ENCODE measurements at places on chromosomes 2 and 18. TPM values are rescaled to one million over a fixed set of nuclear protein-coding genes. Genes with fewer than 3 reads are reported as not detected.

DNA sequence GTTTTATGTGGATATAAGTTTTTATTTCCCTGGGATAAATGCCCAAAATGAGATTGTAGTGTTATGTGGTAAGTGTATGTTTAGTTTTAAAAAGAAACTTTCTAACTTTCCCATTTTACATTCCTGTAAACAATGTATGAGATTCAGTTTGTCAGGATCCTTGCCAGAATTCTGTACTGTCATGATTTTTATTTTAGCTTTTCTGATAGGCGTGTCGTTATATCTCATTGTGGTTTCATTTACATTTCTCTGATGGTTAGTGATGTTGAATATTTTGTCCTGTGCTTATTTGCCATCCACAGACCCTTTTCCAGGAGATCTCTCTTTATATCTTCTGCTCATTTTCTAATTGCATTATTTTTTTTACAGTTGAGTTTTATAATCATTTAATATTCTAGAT is 245.6 kb upstream of the CDH2 start:
- H3K27me3 ChIP-seq: no peaks in the 10 kb centered on the region
- no peaks in the 10 kb centered on the region for H3K4me1 ChIP-seq
- H3K36me3 ChIP-seq: no peaks in the 10 kb centered on the region
- H3K27ac ChIP-seq: no peak overlapping the region
- H3K4me3 ChIP-seq: no peak overlapping the region

DNA sequence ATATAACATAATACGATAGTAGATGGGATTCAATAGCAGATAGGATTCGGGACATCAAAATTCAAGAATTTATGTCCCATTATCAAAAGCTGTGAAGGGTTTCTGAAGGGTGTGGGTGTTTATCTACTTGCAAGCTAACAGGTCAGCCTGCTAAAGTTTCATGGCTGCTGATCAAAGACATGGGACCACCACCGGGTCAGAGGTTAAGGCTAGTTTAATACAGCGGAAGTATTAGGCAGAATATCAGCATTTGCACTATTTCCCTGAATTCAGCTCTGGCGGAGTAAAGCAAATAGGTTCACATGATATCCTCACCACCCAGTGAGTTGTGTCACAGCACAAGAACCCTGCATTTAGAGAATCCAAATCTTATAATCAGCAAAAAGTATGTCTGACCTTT is 82.5 kb downstream of the DSEL start:
- no peaks in the 10 kb centered on the region for H3K4me1 ChIP-seq
- no peaks in the 10 kb centered on the region for H3K27me3 ChIP-seq
- no peaks in the 10 kb centered on the region for H3K36me3 ChIP-seq
- H3K27ac ChIP-seq: no peak overlapping the region
- no peak overlapping the region for H3K4me3 ChIP-seq
- DNase-seq: no peak

The HAAO gene
- total RNA-seq: 5.9 TPM

The MITD1 gene
- 23.3 TPM for total RNA-seq

The G6PC2 gene
- not detected for total RNA-seq

The RASGRP3 gene
- total RNA-seq: 4.2 TPM

DNA sequence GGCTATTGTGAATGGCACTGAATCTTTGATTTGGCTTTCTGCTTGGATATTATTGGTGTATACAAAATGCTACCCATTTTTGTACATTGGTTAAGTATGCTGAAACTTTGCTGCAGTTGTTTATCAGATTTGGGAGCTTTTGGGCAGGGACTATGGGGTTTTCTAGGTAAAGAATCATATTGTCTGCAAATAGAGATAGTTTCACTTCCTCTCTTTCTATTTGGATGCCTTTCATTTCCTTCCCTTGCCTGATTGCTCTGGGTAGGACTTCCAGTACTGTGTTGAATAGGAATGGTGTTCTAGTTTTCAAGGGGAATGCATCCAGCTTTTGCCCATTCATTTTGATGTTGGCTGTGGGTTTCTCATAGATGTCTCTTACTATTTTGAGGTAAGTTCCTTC is 489.1 kb upstream of the LRATD1 start:
- H3K27ac ChIP-seq: no peak overlapping the region
- H3K4me3 ChIP-seq: no peak overlapping the region
- no peaks in the 10 kb centered on the region for H3K27me3 ChIP-seq

GRCh38 chr2:140506606-140507005 is 1624.2 kb downstream of the LRP1B start:
- no peak overlapping the region for H3K4me3 ChIP-seq
- no peaks in the 10 kb centered on the region for H3K36me3 ChIP-seq
- no peaks in the 10 kb centered on the region for H3K4me1 ChIP-seq
- H3K27ac ChIP-seq: no peak overlapping the region

DNA sequence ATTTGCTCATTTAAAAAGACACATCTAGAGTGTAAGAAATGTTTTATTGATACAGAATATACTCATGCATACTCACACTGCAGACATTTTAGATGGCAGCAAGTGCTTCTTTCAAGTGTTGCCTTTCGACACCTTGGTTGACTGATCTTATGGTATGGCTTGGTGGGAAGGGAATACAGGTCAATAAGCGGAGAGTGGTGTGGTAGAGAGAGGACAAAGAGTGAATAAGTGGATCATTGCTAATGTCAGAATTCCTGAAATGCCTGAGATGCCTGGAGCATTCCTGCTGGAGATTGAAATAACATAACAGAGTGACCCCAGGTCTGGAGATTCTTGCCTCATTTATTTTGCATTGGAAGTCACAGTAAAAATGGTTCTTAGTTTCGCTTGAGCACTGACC is 76.7 kb downstream of the RND3 start:
- DNase-seq: no peak
- no peaks in the 10 kb centered on the region for H3K36me3 ChIP-seq

GRCh38 chr2:205681401-205682238 is 681 bp upstream of the NRP2 start:
- H3K27ac ChIP-seq: peak overlapping the region; percentile 89
- no peak for DNase-seq
- H3K4me1 ChIP-seq: peaks cover 42% of the 10 kb centered on the region
- no peaks in the 10 kb centered on the region for H3K27me3 ChIP-seq
- peak overlapping the region; percentile 67 for H3K4me3 ChIP-seq

GRCh38 chr18:2304378-2305175 is 266.7 kb downstream of the METTL4 start:
- no peak overlapping the region for H3K4me3 ChIP-seq
- peaks cover 13% of the 10 kb centered on the region for H3K4me1 ChIP-seq
- no peaks in the 10 kb centered on the region for H3K36me3 ChIP-seq
- DNase-seq: no peak
- H3K27me3 ChIP-seq: no peaks in the 10 kb centered on the region
- no peak overlapping the region for H3K27ac ChIP-seq

GRCh38 chr2:84640411-84640810 is 124.1 kb downstream of the DNAH6 start:
- H3K27me3 ChIP-seq: no peaks in the 10 kb centered on the region
- no peaks in the 10 kb centered on the region for H3K36me3 ChIP-seq
- H3K4me1 ChIP-seq: no peaks in the 10 kb centered on the region
- H3K27ac ChIP-seq: no peak overlapping the region
- no peak for DNase-seq
- H3K4me3 ChIP-seq: no peak overlapping the region

GRCh38 chr2:222272446-222273015 is 26.3 kb downstream of the PAX3 start:
- H3K27ac ChIP-seq: no peak overlapping the region
- H3K4me1 ChIP-seq: no peaks in the 10 kb centered on the region
- no peaks in the 10 kb centered on the region for H3K36me3 ChIP-seq
- no peak overlapping the region for H3K4me3 ChIP-seq
- DNase-seq: no peak

GRCh38 chr2:41409328-41409727 is 638.5 kb upstream of the PKDCC start:
- no peaks in the 10 kb centered on the region for H3K36me3 ChIP-seq
- H3K4me3 ChIP-seq: no peak overlapping the region
- H3K4me1 ChIP-seq: no peaks in the 10 kb centered on the region

GRCh38 chr18:48635806-48636205 is 97.0 kb downstream of the CTIF start:
- H3K27me3 ChIP-seq: no peaks in the 10 kb centered on the region
- no peaks in the 10 kb centered on the region for H3K4me1 ChIP-seq

DNA sequence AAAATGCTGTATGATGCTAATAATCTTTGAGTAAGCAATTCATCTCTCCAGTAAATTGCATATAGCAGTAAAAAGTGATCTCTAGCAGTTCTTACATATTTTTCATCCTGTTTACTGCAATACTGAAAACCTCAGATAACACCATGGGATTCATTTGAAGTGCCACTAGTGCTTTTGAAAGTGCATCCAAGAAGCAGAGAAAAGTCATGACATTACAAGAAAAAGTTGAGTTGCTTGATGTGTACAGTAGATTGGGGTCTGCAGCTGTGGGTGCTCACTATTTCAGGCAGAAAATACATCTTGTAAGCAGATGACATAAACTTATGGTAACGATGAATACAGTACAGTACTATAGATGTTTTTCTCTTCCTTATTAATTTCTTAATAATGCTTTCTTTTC is 1984.9 kb upstream of the LRRTM1 start:
- H3K27me3 ChIP-seq: no peaks in the 10 kb centered on the region
- no peaks in the 10 kb centered on the region for H3K36me3 ChIP-seq
- no peaks in the 10 kb centered on the region for H3K4me1 ChIP-seq
- no peak overlapping the region for H3K27ac ChIP-seq

The PLEKHH2 gene
- total RNA-seq: 27.5 TPM

The RND3 gene
- 62.1 TPM for total RNA-seq

DNA sequence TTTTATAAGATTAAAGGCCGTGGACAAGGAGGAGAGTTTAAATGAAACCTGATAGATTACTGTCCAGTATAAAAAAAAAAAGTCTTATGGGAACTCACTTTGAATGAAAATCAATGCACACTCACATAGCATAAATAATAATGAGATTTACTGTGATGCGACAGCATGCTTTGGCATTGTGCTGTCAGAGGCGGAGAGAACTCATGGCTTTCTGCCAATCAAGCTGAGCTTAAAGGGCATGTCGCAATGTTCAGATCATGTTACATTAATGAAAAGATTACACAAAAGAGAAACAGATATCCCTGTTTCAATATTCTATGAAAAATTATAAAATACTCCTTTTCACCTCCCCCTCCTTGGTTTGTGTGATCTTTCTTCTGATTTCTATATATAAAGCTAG is 310.8 kb downstream of the ERBB4 start:
- no peaks in the 10 kb centered on the region for H3K27me3 ChIP-seq
- no peak overlapping the region for H3K27ac ChIP-seq
- DNase-seq: no peak
- no peaks in the 10 kb centered on the region for H3K4me1 ChIP-seq

- no peak for DNase-seq
- H3K36me3 ChIP-seq: no peaks in the 10 kb centered on the region
- H3K4me1 ChIP-seq: no peaks in the 10 kb centered on the region
- no peak overlapping the region for H3K4me3 ChIP-seq
- H3K27me3 ChIP-seq: no peaks in the 10 kb centered on the region
Observed at GRCh38 chr2:77831471-77831870, 309.3 kb upstream of the LRRTM4 start.

The MYO7B gene
- total RNA-seq: not detected

DNA sequence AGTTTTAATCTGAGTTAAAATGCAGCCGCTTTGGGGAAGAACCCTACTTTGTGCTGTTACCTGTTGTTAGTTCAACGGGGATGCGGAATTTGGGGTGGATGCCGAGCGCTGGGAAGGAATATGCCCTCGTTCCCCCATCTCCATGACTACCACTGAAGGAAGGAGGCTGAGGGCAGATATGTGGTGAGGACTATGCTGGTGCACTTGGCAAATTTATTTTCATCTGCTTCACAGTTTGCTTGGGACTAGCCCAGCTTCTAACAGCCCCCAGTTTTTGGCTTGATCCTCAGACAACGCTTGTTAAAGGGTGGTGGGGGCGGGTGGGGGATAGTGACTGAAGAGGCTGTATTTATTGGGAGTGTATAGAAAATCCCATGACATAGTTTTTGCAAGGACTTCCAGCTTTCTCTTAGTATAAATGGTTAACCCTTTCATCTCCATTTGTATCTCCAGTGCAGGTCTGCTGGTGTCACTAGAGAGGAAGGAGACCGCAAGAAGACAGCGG is 100.8 kb downstream of the COLEC12 start:
- no peak overlapping the region for H3K27ac ChIP-seq
- no peak for DNase-seq
- no peaks in the 10 kb centered on the region for H3K36me3 ChIP-seq

DNA sequence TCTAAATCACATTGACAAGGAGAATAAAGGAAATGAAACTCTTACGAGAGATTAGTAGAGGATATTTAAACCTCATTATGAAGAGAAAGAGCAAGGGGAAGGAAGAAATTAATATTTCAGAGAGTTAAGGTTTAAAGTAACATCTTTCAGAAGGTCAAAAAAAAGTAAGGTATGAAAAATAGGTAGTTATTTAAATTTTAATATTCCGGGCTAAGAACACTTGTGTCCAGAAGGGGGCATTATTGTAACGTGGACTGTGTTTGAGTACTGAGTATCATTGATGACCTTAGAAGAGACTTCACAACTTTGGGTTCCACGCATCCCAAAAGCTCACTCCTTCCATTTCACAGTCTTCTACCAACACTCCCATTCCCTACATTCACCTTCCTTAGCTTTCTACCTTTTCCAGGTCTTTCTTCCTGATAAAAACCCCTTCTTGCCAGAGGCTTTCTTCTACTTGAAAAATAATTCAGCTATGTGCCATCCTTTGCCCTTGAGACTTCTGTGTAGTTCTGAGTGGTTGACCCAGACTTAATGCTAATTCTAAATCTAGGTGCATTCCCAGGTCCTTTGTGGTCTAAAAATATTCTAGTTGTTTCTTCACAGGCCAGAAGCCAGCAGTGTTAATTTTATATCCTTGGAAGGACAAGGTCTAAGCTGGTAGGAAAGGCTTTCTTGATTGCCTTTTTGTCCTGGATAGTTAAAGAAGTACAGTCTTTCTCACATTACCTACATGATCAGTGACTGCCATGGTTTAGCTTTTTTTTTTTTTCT is 16.5 kb downstream of the DYNC1I2 start:
- no peak overlapping the region for H3K27ac ChIP-seq
- H3K36me3 ChIP-seq: peaks cover 13% of the 10 kb centered on the region
- peaks cover 27% of the 10 kb centered on the region for H3K4me1 ChIP-seq
- H3K27me3 ChIP-seq: no peaks in the 10 kb centered on the region
- DNase-seq: no peak
- no peak overlapping the region for H3K4me3 ChIP-seq

The SYT4 gene
- 4.7 TPM for total RNA-seq

- peak overlapping the region; percentile 21 for H3K27ac ChIP-seq
- H3K27me3 ChIP-seq: no peaks in the 10 kb centered on the region
- H3K4me3 ChIP-seq: peak overlapping the region; percentile 51
- no peaks in the 10 kb centered on the region for H3K36me3 ChIP-seq
- DNase-seq: no peak
Observed at GRCh38 chr18:5630057-5630899, 86.5 kb upstream of the EPB41L3 start.

The HOXD9 gene
- 12.5 TPM for total RNA-seq

Data from vagina (tissue), 2 donors.